Smooth muscle cell of the umbilical artery (primary cell): ENCODE measurements at places on chromosomes 12 and 14. TPM values are rescaled to one million over a fixed set of nuclear protein-coding genes. Genes with fewer than 3 reads are reported as not detected.

RASAL1 gene
- not detected in 2 replicates for total RNA-seq

FSCB gene
- total RNA-seq = under 0.01 and 0.14 TPM in 2 replicates

SSPN gene
- 27.9 and 36.8 TPM in 2 replicates for total RNA-seq

WNT5B gene
- 39.5 and 89.6 TPM in 2 replicates for total RNA-seq

PLXNC1 gene
- 0.59 and 2.3 TPM in 2 replicates for total RNA-seq

TAS2R10 gene
- 0.59 and 2.4 TPM in 2 replicates for total RNA-seq
